ENCODE measurements at places on chromosomes 16 and 17.

GRCh38 chr17:3887804-3888203, 5.0 kb downstream of the CAMKK1 start:
- DNase-seq, result no peak

DNA sequence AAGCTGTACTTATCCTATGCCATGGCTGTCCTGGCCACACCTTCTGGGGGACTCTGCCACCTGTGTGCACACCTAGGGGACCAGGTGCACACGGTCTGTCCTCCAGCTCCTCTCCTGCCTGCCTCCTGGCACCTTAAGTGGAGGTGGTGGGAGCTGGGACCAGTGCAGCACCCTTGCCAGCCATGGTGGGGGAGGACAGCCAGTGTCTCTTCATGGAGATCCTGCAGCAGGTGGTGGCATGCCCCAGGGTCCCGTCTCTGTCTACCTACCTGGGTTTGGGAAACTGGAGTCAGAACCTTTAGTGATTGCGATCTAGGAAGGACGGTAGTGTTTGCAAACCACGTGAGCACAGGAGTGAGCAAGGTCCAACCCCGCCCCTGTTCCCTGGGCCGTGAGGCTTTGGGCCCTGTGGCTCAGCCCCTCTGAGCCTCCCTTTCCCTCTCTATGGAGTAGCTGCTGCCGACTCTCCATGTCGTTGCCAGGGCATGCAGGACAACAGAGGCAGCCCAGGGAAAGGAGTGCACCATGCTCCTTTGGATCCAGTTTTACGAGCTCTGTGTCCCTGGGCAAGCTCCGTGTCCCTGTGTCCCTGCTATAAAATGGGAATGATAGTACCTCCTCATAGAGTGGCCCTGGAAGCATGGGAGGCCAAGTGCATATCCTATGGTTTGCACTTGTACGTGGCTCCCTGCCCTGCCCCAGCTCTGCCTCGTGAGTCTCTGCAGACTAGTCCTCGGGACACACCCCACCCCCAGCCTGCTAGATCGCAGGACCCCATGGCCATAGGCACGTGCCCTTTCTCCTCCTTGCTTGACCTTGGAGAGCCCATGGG, 7.1 kb downstream of the ADGRG1 start:
- DNase-seq, result no peak

DNA sequence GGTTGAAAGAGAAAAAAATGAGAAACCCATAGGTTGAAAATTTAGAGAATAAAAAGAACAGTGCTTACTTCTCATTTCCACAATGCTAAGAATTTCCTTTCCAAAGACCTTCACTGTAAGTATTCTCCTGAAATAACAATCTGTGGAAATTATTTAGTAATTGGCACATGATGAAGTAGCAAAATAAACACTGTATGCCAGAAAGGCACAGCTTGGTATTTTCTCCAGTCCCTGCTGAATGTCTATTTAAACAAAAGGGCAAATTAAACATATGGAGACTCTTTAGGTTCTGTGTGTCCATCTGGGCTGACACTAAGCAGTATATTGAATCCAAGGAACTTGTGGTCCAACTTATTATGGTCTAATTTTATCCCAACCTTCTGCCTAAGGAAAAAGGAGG, 46.1 kb downstream of the CHCT1 start:
- no peak for DNase-seq

DNA sequence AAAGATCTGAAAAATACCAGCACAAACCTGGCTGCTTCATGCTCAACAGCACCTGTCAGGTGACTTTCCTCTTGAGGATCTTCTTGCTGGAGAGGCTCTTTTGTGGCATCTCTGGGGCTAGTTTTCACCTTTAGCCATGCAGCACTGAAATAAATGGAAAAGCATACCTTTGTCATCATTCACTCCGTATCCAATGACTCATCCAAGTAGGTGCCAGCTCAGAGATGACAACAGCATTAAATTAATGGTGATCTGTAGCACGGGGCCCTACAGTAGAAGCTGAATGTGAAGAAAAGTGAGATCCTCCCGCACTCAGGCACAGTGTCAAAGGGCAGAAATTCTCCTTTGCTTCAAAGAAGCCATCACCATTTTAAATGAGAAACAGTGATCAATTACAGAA, 32.2 kb downstream of the KIAA0753 start:
- DNase-seq, result no peak

- no peak for DNase-seq
Observed at GRCh38 chr17:8103549-8103948, 14.8 kb downstream of the ALOXE3 start.

DNA sequence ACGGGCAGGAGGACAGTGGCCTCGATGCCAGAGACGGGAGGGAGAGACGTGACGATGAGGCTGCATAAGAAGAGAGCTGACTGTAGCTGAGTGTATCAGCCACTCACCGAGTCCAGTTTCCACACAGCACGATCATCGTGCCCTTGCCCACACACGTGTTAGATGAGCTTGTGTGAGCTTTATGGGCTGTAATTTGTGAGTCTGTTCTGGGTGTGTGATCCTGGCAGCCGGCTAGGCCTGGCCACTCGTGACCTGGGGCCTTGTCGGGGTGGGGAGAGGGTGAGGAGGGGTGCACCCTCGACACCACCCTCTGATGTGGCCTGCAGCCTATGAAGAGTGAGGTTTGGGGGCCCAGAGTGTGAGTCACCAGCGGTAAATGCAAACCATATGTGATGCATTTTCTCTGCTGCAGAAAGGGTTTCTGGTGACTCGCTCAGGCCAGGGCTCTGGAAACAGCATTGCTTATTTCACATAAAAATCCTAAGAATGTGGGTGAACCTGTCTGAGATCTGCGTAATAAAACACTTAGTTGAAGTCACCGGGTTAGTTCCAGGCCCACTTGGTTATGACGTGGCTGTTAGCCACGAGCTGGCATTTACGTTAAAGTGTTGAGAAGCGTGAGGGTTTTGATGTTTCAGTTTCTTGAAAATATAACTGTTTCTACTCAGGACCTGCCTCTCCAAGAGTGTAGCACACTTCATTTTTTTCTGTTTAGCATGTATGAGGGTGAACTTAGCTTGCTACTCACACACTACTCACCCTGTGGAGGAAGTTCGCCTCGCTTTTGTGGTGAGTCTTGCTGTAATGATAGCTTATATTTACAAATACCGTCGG, 4.2 kb downstream of the METRNL start:
- no peak for DNase-seq

- no peak for DNase-seq
Observed at GRCh38 chr17:70238646-70239045, 69.3 kb downstream of the KCNJ2 start.

DNA sequence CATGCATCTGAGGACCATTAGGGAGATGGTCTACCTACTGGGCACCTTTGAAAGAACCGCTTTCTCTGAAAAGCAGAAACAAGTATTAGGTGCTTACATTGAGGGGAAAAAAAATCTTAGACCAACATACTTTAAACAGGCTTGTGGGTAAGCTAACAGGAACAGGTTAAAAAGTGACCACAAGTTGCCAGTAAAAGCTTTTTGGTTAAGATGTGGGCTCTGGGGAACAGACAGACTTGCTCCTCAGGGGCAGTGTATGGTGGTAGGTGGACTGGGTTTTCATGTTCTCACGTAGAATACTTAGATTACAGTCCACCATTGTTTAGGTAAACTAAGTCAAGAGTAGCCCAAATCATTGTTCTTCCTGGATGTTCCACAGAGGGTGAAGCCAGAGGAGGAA, 41.2 kb downstream of the REXO5 start:
- no peak for DNase-seq

DNA sequence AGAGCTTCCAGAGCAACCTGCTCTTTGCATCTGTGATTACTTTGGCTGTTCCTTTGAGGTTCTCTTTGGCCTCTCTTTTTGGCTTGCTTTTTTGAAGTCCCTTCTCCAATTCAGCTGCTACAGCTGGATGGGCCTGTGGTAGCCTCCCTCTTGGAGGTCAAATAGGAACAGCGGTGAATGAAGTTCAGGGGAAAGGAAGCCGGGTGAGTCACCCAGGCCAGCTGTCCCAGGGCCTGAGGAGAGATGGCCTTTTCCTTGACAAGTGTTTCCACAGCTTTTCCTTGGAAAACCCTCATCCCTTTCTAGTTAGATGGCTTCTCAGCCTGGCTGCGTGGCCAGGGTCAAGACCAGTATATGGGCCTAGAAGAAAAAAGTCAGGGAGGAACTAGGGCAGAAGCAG, 103.1 kb downstream of the STX8 start:
- DNase-seq, result no peak

DNA sequence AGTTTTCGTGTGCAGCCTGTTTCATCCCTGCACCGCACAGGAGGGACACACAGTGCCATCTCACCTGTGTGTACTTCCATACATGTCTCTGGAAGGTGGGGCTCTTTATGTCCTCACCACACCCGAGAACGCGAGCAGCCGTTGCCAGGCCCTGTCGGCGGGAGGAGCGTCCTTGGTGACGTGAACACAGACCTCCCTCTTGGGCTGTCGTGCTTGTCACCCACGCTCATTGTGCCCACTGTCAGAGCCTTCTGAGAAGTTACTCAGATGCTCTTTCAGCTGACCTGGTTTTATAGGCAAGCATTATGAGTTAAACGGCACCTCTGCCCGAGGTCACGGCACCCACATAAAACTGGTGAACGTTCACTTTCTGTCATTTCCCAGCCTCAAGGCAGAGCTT, 40.2 kb downstream of the ZNF750 start:
- no peak for DNase-seq

DNA sequence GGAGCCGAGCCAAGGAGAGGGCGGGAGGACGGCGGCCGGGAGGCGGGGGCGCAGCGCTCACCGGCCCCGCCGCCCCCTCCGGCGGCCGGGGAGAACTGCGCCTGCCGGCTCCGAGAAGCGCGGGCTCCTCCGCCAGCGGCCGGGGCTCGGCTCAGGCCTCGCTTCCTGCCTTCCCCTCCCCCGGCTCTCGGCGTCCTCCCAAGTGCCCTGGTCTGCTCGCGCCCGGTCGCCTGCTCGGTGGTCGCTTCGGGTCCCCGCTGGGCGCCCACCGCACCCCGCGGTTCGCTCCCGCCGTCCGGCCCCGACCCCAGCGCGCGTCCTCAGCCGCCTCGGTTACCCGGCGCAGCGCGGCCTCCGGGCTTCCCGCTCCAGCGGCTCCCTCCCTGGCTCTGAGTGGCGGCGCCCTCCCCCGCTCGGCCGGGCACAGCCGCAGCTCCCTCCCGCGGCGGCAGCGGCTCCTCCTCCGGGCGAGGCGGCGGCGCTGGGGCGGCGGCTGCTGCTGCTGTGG, 313 bp downstream of the UBTF start:
- peak; percentile 60 for DNase-seq

GRCh38 chr16:27822996-27823395, 240.5 kb downstream of the GSG1L start:
- DNase-seq, result no peak

- DNase-seq, result no peak
Observed at GRCh38 chr17:79002796-79003593, 6.6 kb downstream of the CANT1 start.

GRCh38 chr17:46106966-46107644, 86.1 kb downstream of the KANSL1 start:
- no peak for DNase-seq

GRCh38 chr17:1705004-1705403, 5.2 kb downstream of the TLCD2 start:
- DNase-seq, result no peak

- no peak for DNase-seq
Observed at GRCh38 chr16:17027488-17028129, 443.2 kb downstream of the XYLT1 start.

DNA sequence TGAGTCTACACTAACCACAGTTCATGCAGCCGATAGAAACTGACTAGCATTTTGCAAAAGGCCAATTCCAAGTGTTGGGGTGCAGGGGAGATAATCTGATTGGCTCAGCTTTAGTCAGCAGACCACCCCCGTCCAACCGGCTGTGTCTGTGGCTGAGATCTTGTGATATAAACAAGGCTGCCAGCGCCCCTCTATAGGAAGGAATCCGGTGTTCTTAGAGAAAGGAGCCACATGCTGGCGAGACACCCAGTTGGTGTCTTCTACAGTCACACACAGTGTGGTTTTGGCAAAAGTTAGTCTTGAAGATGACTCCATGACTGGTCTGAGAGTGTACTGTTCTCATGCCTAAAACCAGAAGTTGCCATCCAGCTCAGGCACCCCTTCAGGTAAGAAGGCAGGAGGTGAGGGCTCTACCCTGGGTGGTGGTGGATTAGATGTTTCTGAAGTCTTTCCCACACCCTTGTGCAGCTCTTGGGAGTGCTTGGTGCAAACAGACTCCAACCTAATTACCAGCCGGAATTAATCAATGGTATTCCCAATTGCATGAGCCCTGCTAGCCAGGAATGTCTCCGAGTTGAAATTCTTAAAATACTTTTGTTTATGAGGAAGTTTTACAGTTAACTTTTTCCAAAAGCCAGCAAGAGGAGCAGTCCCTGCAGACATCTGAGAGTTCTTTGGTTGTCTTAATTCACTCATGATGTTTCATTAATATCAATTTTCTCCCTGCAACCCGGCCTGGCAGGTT, 172.3 kb upstream of the IRX6 start:
- DNase-seq, result no peak

DNA sequence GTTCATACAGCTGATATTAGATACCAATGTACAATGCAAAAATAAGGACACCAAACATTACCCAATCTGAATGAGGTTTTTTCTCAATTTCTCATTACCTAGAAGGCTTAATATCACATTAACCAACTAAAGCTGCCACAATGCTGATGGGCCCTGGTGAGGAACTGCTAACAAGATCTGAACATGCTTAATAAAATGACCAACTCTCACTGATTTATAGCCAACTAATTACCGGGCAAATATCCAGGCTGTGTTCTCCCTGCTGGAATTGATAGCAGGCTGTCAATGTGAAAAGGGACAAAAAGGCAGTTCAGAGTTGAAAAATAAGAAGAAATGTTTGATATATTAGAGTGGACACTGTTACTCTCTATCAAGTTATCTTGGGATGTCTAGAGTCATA, 124.6 kb downstream of the TOX3 start:
- no peak for DNase-seq

DNA sequence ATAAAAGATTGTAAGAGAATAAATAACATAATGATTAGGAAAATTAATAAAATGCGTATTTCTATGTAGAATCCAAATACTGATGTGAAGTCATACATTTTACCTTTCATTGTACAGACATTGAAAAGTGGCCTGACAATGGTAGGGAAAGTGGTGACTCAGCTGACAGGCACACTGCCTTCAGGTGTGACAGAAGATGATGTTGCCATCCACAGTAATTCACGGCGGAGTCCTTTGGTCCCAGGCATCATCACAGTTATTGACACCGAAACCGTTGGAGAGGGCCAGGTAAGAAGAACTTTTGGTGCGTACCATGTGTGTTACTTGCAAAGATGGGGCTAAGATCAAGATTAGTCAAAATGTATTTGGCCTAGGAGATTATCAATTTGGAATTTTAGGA, 232.8 kb downstream of the BCAS3 start:
- no peak for DNase-seq

- no peak for DNase-seq
Observed at GRCh38 chr17:82127704-82128103, 29.7 kb upstream of the FASN start.

DNA sequence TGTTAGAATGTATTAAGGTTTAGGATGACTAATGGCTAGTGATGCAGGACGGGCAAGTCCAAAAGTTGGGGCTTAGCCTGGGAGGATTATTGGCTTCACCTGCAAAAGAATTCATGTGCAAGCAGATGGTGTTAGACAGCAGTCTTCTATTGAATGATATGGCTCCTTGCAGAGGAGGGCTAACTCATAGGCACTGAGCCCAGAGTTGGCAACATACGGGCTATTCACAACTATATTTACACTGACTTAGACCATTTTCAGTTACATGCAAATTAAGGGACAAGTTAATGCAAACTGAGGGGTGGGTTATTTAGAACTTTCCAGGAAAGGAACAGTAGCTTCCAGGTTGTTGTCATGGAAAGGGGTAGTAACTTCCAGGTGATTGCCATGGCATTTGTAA, 1017.1 kb upstream of the EEF2KMT start:
- no peak for DNase-seq
